SK-N-SH (cell line): ENCODE measurements at places on chromosomes 1 and 21.

DNA sequence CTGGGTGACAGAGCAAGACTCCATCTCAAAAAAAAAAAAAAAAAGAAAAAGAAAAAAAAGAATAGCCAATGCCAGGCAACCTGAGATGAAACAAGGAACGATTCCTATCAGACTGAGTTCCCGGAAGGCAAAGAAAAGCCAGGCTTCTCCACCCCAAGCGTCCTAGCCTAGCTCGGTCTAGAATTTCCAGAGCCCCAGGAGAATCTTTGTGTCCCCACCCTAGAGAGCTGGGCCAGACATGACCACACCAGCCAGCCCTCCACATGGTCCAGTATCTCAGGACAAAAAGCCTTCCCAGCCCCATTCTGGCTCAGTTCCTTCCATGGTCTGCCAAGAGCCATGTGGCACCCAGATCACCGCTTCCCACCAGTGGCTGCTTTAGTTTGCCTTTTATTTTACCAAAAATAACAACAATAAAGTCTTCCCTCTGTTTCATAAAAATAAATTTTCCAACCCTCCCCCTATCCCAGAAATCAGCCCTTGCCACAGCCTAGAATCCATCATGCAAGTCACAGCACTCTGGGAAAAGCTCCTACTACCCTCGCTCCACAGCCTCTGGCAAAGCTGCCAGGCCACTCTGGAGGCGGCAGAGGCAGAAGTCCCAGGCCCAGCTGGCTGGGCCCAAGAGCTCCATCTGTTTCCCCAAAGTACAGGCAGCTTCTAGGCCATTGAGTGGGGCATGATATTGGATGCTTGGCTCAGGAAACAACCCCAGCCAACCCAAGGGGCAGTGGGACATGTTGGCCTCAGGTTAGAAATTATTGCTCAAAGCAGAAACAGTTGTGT, 3.5 kb upstream of the MKNK1 start:
- H3K4me3 ChIP-seq, result no peak overlapping the region
- H3K4me1 ChIP-seq, result peaks cover 8% of the 10 kb centered on the region; the same call in 1 of the 2 replicates
- no peaks in the 10 kb centered on the region for H3K27me3 ChIP-seq
- no peak for DNase-seq
- H3K36me3 ChIP-seq, result peaks cover 14% of the 10 kb centered on the region; the same call in 1 of the 2 replicates

GRCh38 chr1:20686883-20687725, 25.9 kb upstream of the DDOST start:
- no peak overlapping the region for H3K27ac ChIP-seq
- DNase-seq, result peak; percentile 48
- no peak overlapping the region for H3K4me3 ChIP-seq
- H3K36me3 ChIP-seq, result no peaks in the 10 kb centered on the region
- H3K4me1 ChIP-seq, result no peaks in the 10 kb centered on the region

- no peaks in the 10 kb centered on the region for H3K4me1 ChIP-seq
- H3K36me3 ChIP-seq, result no peaks in the 10 kb centered on the region
- DNase-seq, result no peak
- peaks cover 14% of the 10 kb centered on the region; the same call in 1 of the 2 replicates for H3K27me3 ChIP-seq
- H3K4me3 ChIP-seq, result no peak overlapping the region
Measured at GRCh38 chr1:206012086-206012859, 9.1 kb upstream of the RAB7B start.

- no peak for DNase-seq
- H3K27me3 ChIP-seq, result no peaks in the 10 kb centered on the region
- no peak overlapping the region for H3K4me3 ChIP-seq
- peaks cover 5% of the 10 kb centered on the region for H3K36me3 ChIP-seq
Measured at GRCh38 chr1:170893655-170894297, 41.6 kb upstream of the MROH9 start.

- no peak overlapping the region for H3K4me3 ChIP-seq
- DNase-seq, result peak; percentile 75
- H3K36me3 ChIP-seq, result no peaks in the 10 kb centered on the region
- no peaks in the 10 kb centered on the region; the same call in 1 of the 2 replicates for H3K4me1 ChIP-seq
- no peaks in the 10 kb centered on the region for H3K27me3 ChIP-seq
Measured at GRCh38 chr1:181038399-181038873, 4.7 kb downstream of the MR1 start.

GRCh38 chr1:2970311-2971071, 50.8 kb upstream of the ACTRT2 start:
- no peaks in the 10 kb centered on the region for H3K4me1 ChIP-seq
- H3K36me3 ChIP-seq, result no peaks in the 10 kb centered on the region
- no peak for DNase-seq
- H3K27me3 ChIP-seq, result no peaks in the 10 kb centered on the region
- H3K27ac ChIP-seq, result no peak overlapping the region
- H3K4me3 ChIP-seq, result no peak overlapping the region

- no peaks in the 10 kb centered on the region for H3K36me3 ChIP-seq
- no peak overlapping the region for H3K4me3 ChIP-seq
Measured at GRCh38 chr1:119440721-119441307, 25.9 kb downstream of the HSD3B2 start.

DNA sequence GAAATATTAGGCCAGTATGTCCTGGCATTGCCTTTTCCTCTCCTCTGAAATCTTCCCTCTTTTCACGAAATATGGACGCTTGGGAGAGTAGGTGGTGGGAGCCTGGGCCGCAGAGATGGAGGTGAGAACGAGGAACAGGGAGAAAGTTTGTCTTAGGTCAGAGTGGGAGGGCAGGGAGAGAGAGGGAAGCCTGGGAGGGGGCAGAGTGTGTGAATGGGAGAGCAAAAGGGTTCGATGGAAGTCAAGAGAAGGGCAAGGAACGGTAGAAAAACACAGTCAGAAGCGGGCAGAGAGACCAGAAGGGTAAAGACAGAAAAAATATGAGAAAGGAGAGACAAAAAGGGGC, 1.2 kb downstream of the TRABD2B start:
- H3K4me1 ChIP-seq, result peaks cover 9% of the 10 kb centered on the region
- no peaks in the 10 kb centered on the region for H3K36me3 ChIP-seq
- H3K27ac ChIP-seq, result no peak overlapping the region
- H3K27me3 ChIP-seq, result peaks cover 4% of the 10 kb centered on the region; the same call in 1 of the 2 replicates
- no peak for DNase-seq

GRCh38 chr1:230350208-230350921, 75.8 kb downstream of the PGBD5 start:
- H3K36me3 ChIP-seq, result no peaks in the 10 kb centered on the region
- DNase-seq, result no peak
- H3K27me3 ChIP-seq, result no peaks in the 10 kb centered on the region
- no peaks in the 10 kb centered on the region for H3K4me1 ChIP-seq
- no peak overlapping the region for H3K27ac ChIP-seq

DNA sequence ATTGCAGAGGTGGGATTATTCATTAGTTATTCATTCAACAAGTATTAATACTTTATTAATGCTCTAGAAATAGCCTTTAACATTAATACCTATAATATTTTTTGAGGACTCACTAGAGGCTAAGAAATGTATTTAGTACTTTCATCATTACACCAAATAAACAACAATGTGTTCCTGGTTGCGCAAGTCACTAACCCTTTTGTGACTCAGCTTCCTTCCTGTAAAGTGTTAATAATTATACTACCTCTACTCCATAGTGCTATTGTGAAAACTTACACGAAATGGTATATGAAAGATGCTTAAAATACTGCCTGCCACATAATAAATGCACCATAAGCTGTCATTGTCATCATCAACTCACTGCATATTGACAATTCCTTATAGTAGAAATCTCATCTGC, 431.0 kb downstream of the DPYD start:
- H3K27ac ChIP-seq, result no peak overlapping the region
- no peak for DNase-seq
- H3K4me3 ChIP-seq, result no peak overlapping the region
- peaks cover 29% of the 10 kb centered on the region for H3K36me3 ChIP-seq
- H3K27me3 ChIP-seq, result no peaks in the 10 kb centered on the region
- H3K4me1 ChIP-seq, result no peaks in the 10 kb centered on the region

- peaks cover 76% of the 10 kb centered on the region for H3K4me1 ChIP-seq
- DNase-seq, result no peak
Measured at GRCh38 chr1:56526571-56527174, 52.7 kb downstream of the PLPP3 start.

GRCh38 chr1:215285013-215285800, 202.7 kb downstream of the KCNK2 start:
- no peak overlapping the region for H3K4me3 ChIP-seq
- H3K36me3 ChIP-seq, result no peaks in the 10 kb centered on the region
- H3K4me1 ChIP-seq, result no peaks in the 10 kb centered on the region

GRCh38 chr1:21625390-21626190, 43.6 kb downstream of the RAP1GAP start:
- no peaks in the 10 kb centered on the region for H3K27me3 ChIP-seq
- no peak for DNase-seq
- peak overlapping the region; percentile 95 for H3K27ac ChIP-seq
- no peak overlapping the region for H3K4me3 ChIP-seq

DNA sequence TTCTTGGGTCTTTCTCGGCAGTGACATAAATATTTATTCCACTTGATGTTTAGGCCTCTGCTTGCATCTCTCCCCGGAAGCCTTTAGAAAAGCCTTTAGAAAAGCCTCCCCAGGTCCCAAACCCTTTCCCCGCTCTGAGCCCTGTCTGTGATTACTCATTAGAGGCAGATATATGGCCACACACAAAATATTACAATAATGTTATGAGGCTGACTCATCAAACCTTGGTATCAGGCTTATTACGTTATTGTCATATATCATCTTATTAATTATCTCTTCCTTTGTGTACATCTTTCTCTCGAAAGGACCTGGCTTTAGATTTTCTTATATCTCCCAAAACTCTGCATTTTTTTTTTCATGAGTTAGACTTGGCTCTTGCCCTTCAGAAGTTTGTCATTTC, 69.5 kb downstream of the FGGY start:
- H3K4me1 ChIP-seq, result peaks cover 22% of the 10 kb centered on the region
- H3K36me3 ChIP-seq, result no peaks in the 10 kb centered on the region
- no peak overlapping the region for H3K27ac ChIP-seq
- no peak overlapping the region for H3K4me3 ChIP-seq

GRCh38 chr1:14440731-14441130, 157.8 kb upstream of the KAZN start:
- H3K27ac ChIP-seq, result no peak overlapping the region
- no peaks in the 10 kb centered on the region for H3K36me3 ChIP-seq
- DNase-seq, result no peak
- H3K4me3 ChIP-seq, result no peak overlapping the region
- H3K27me3 ChIP-seq, result no peaks in the 10 kb centered on the region

GRCh38 chr1:113835686-113836290, 23.5 kb upstream of the RSBN1 start:
- H3K27me3 ChIP-seq, result no peaks in the 10 kb centered on the region
- peaks cover 6% of the 10 kb centered on the region; the same call in 1 of the 2 replicates for H3K4me1 ChIP-seq
- no peak overlapping the region for H3K27ac ChIP-seq
- peak; percentile 51 for DNase-seq
- H3K4me3 ChIP-seq, result no peak overlapping the region; the same call in 1 of the 2 replicates

DNA sequence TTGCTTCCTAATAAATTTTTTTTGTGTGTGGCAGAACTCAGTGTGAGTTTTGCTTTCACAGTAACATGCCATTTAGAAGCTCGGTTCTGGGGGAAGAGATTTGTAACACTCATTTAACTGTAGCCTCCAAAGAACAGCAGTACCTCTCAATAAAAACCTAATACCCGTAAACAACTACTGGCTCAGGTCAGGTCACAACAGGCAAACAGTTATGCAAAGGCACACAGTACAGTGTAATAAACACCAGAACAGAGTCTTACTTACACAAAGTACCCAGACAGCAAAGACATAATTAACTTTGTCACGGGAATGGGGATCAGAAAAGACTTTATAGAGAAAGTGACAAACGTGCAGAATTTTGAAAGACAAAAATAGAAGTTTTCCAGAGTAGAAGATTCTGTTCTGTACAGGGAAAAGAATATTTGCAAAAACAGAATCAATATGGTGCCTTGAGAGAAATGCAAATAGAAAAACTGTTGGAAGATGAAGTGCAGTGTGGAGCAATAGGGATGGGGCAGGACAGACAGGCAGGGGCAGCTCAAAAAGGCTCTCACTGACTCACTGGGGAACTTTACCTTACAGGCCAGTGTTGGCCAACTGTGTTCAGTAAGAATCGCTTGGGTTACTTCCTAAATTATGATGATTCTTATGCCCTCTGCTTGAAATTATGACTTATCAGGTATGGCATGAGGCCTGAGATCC, 38.8 kb downstream of the EGLN1 start:
- H3K4me1 ChIP-seq, result peaks cover 5% of the 10 kb centered on the region
- H3K27me3 ChIP-seq, result no peaks in the 10 kb centered on the region
- no peaks in the 10 kb centered on the region for H3K36me3 ChIP-seq
- no peak for DNase-seq
- H3K4me3 ChIP-seq, result no peak overlapping the region

- no peak overlapping the region for H3K4me3 ChIP-seq
- H3K27me3 ChIP-seq, result no peaks in the 10 kb centered on the region
Measured at GRCh38 chr1:171590022-171590421, 32.0 kb upstream of the MYOCOS start.

DNA sequence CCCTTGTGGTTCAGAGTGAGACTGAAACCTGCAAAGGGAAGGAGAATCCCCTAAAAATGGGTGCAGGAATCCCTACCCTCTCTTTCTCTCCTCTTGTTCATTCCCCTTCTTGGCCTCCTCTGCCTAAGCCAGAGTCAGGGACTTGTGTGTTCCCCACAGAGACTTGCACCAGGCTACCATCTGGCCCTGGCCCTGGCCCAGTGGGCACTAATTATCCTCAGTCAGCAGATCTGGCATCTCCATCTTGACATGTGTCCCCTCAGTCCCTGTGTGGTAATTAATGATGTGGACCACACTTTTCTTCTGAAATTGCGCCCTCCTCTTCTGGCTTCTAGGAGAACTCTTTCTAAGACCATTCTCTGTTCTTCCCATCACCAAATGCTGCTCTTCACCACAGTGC, 354.4 kb downstream of the SETD4 start:
- H3K27ac ChIP-seq, result no peak overlapping the region
- no peak overlapping the region for H3K4me3 ChIP-seq
- no peaks in the 10 kb centered on the region for H3K4me1 ChIP-seq
- H3K36me3 ChIP-seq, result no peaks in the 10 kb centered on the region

GRCh38 chr1:38733761-38734160, 125.8 kb downstream of the RRAGC start:
- no peaks in the 10 kb centered on the region for H3K36me3 ChIP-seq
- H3K27me3 ChIP-seq, result peaks cover under 1% of the 10 kb centered on the region; the same call in 1 of the 2 replicates
- no peak overlapping the region for H3K4me3 ChIP-seq
- DNase-seq, result no peak
- no peak overlapping the region for H3K27ac ChIP-seq

GRCh38 chr1:152049291-152050083, 12.7 kb upstream of the S100A11 start:
- no peak overlapping the region for H3K4me3 ChIP-seq
- H3K4me1 ChIP-seq, result peaks cover 12% of the 10 kb centered on the region; the same call in 1 of the 2 replicates
- no peak for DNase-seq
- peaks cover 17% of the 10 kb centered on the region; the same call in 1 of the 2 replicates for H3K27me3 ChIP-seq

DNA sequence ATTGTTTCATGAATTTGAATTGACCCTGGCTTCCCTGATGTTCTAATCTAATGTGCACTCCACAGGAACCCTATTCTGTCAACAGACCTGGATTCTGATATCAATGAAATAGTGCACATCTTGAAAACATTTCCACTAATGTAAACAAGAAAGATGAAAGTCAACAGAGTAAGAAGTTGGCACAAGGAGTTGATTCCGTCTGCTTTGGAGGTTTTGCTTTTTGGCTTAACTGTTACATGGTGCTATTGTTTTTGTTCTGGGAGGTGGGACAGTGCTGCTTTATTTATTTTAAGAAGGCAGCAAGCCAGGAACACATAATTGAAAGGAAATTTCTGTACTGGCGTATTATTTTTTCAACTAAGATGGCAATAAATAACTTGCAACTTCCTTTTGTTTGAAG, 73.3 kb downstream of the LEPR start:
- H3K36me3 ChIP-seq, result no peaks in the 10 kb centered on the region
- no peak for DNase-seq
- H3K27me3 ChIP-seq, result no peaks in the 10 kb centered on the region
- no peak overlapping the region for H3K4me3 ChIP-seq
